ENCODE measurements at places on chromosomes 1 and 21.
A peak's percentile ranks its signal among the peaks of the same experiment; 100 is the strongest.

DNA sequence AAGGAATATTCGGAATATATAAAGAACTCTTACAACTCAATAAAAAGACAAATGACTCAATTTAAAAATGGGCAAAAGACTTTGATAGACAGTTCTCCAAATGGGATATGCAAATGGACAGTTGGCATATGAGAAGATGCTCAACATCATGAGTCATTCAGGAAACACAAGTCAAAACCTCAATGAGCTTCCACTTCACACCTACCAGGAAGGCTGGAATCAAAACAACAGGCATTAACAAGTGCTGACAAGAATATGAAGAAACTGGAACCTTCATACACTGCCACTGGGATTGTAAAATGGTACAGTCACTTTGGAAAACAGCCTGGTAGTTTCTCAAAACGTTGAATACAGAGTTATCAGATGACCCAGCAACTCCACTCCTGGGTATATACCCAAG is 17.2 kb downstream of the PGBD5 start:
- H3K4me3 ChIP-seq: no peak overlapping the region
- H3K27ac ChIP-seq: no peak overlapping the region
- no peaks in the 10 kb centered on the region for H3K4me1 ChIP-seq
- DNase-seq: no peak
- H3K27me3 ChIP-seq: no peaks in the 10 kb centered on the region

GRCh38 chr1:93874025-93874651 is 4.9 kb downstream of the DNTTIP2 start:
- H3K27ac ChIP-seq: no peak overlapping the region
- H3K36me3 ChIP-seq: peaks cover 86% of the 10 kb centered on the region
- peaks cover 6% of the 10 kb centered on the region for H3K4me1 ChIP-seq
- H3K27me3 ChIP-seq: no peaks in the 10 kb centered on the region
- no peak for DNase-seq

DNA sequence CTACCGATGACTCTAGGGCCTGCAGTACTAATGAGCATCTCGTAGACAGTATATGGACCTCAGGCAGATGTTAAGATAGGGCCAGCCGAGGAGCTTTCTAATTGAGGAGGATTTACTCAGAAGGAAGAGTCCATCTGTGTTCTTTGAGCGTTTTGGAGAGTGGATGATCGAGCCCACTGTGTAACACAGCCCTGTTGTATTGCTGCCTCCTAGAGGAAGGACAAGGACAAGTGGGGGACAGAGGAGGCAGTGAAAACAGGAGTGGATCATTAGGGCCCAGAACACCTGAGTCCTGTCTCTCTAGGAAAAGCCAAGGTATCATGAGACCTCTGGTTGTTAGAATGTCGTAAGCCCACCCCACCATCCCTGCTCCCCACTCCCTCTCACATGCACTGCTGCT is 62.9 kb downstream of the TBX19 start:
- no peak for DNase-seq
- peaks cover 8% of the 10 kb centered on the region for H3K4me1 ChIP-seq
- no peaks in the 10 kb centered on the region for H3K36me3 ChIP-seq
- H3K4me3 ChIP-seq: no peak overlapping the region
- H3K27ac ChIP-seq: peak overlapping the region; percentile 1

GRCh38 chr1:39877980-39878956 is 5.0 kb downstream of the TRIT1 start:
- no peaks in the 10 kb centered on the region for H3K36me3 ChIP-seq
- peaks cover 14% of the 10 kb centered on the region for H3K4me1 ChIP-seq
- no peak for DNase-seq
- no peak overlapping the region for H3K4me3 ChIP-seq
- no peaks in the 10 kb centered on the region for H3K27me3 ChIP-seq

DNA sequence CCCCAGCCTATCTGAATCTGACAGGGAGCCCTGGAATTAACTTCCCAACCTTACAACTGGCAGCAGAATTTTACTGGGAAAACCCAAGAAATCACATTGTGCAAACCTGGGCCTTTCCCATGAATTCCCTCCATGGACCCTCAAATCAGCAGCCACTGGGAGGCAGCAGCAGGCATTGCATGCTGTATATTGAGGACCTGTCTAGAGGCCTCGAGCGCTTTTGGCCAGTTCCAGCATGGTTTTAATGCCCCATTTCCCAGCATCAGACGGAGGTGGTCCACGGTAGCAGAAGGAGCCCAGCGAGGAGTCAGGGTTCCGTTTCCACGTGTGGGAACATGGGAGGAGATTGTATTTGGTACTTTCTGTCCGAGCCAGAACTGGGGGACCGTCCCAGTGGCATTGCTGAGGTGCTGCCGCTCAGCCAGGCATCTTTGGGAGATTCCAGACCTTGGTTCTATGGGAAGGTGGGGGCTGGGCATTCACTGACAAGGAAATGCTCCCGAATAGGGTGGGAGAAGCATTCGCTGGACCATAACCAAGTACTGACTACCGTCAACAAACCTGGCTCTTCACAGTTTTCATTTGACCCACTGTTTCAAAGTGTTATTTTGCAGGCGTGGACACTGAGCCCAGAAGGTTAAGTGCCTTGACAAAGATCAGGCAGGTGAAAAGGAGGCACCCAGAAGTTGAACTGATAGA is 15.9 kb downstream of the BMP8A start:
- H3K27me3 ChIP-seq: no peaks in the 10 kb centered on the region
- no peak overlapping the region for H3K27ac ChIP-seq
- no peak overlapping the region for H3K4me3 ChIP-seq
- no peaks in the 10 kb centered on the region for H3K36me3 ChIP-seq
- no peaks in the 10 kb centered on the region for H3K4me1 ChIP-seq

DNA sequence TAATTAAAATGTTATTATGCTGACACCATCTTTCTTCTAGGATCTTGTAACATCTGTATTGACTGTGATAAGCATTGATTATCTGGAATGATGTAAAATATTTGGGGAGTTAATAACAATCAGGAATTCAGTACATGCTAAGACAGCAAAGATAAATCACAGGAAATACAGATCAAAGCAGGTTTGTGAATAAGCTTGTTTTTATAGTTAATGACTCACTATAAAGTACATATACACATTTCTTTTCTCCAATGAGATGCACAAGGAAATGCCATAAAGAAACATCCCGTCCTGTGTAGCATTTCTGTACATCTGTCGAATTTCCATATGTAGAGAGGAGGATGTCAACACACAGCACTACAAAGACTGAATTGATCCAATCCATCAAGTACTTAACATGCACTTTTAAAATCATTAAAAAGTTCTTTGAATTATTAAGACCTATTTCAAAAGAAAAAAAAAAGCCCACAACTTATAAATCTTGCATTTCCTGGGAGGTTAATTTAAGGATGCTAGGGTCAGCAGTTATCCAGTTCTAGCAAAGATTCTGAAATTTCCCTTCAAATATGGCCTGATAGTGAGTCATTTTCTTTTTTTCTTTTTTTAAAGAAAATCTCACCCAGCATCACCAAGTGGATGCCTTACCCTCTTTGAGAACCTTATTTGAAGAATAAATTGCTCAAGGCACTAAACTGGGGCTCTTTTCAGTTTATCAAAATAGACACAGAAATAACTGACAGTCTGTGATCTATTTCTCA is 243.2 kb upstream of the NR5A2 start:
- H3K4me1 ChIP-seq: no peaks in the 10 kb centered on the region
- no peaks in the 10 kb centered on the region for H3K36me3 ChIP-seq
- H3K27ac ChIP-seq: no peak overlapping the region
- H3K27me3 ChIP-seq: no peaks in the 10 kb centered on the region
- H3K4me3 ChIP-seq: no peak overlapping the region

- H3K27ac ChIP-seq: no peak overlapping the region
- DNase-seq: no peak
- no peaks in the 10 kb centered on the region for H3K4me1 ChIP-seq
- H3K27me3 ChIP-seq: no peaks in the 10 kb centered on the region
- H3K36me3 ChIP-seq: no peaks in the 10 kb centered on the region
- no peak overlapping the region for H3K4me3 ChIP-seq
Observed at GRCh38 chr1:32718036-32718435, 15.5 kb upstream of the SYNC start.

GRCh38 chr1:15885701-15886610 is 38.4 kb downstream of the SPEN start:
- H3K27ac ChIP-seq: peak overlapping the region; percentile 87
- peaks cover 18% of the 10 kb centered on the region for H3K36me3 ChIP-seq
- H3K4me3 ChIP-seq: peak overlapping the region; percentile 39
- H3K27me3 ChIP-seq: no peaks in the 10 kb centered on the region

DNA sequence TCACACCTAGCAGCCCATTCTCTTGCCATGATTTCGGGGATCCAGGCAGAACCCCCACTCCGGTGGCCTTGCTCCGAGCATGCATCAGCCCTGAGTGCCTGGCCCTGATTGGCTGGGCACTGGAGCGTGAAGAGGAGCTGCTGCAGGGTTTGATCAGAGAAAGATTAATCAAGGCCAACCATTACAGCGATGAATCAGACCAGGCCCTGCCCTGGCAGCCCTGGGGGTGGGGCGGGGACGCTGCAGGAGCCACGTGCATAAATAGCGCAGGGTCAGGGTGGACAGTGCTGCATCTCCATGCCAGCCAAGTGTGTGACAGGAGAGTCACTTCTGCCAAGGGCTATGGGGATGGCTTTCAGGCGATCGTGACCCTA is 3.4 kb upstream of the FAM131C start:
- no peak overlapping the region for H3K4me3 ChIP-seq
- peaks cover 15% of the 10 kb centered on the region for H3K4me1 ChIP-seq
- no peaks in the 10 kb centered on the region for H3K36me3 ChIP-seq
- peak overlapping the region; percentile 31 for H3K27ac ChIP-seq
- no peaks in the 10 kb centered on the region for H3K27me3 ChIP-seq

All from heart left ventricle (tissue), 16 donors.